ENCODE measurements at places on chromosomes 2 and 18.
A peak's percentile ranks its signal among the peaks of the same experiment; 100 is the strongest.

- no peak for DNase-seq
These were observed 7.7 kb upstream of the RHBDD1 start for GRCh38 chr2:226828191-226828590.

GRCh38 chr2:210687786-210688470 lies 131.5 kb downstream of the CPS1 start:
- no peak for DNase-seq

DNA sequence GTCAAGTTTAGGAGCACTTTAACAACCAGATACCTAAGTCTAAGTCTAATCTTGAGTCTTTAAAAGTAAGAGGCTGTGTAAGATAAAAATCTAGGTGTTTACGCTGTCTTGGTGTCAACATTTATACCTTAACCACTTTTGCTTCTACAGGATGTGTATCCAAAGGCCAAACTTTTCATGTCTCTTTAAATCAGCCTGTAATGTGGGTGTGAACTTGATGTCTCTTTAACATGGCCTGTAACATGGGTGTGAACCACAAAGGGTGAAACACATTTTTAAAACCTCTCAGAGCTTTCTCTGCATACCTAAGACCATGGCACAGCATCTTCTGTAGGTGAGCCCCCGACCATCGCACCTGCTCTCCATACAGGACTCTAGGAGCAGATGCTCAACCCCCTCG lies 40.4 kb downstream of the SH3YL1 start:
- DNase-seq, result no peak

GRCh38 chr2:109128616-109129355 lies at the start of gene SH3RF3:
Gene SH3RF3, plus strand, starts transcription at chr2:109129205.
- DNase-seq, result peak; percentile 64

GRCh38 chr2:80302314-80303005 lies 2.1 kb downstream of the LRRTM1 start:
- no peak for DNase-seq

GRCh38 chr2:18219676-18220075 lies 340.8 kb downstream of the RDH14 start:
- DNase-seq, result no peak

DNA sequence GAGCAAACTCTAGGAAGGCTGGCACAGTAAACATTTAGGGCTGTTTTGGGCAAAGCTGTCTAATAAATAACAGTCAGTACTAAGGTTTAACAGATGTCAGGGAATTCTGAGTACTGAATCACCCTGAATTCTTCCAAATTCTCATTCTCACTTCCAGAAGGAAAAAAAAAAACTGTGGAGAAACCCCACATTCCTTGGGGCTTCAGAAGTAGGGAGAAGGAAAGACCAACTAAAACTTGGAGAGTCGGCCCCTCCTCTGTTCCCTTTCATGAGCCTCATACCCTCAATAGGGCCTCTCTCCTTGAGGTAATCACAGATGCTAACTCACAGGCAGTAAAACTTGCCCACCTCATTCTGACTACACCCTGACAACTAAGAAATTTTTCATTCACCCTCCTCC lies 62.1 kb downstream of the CCDC148 start:
- DNase-seq, result no peak

- DNase-seq, result no peak
These were observed 709.8 kb downstream of the METTL4 start for GRCh38 chr18:1861473-1861872.

GRCh38 chr2:237859533-237860272 lies at the start of gene RAMP1:
Gene RAMP1, plus strand, starts transcription at chr2:237859623. Its CDS starts 53 bp downstream, at chr2:237859676.
- DNase-seq, result no peak

GRCh38 chr2:47488870-47489584 lies 86.1 kb downstream of the MSH2 start:
- no peak for DNase-seq

DNA sequence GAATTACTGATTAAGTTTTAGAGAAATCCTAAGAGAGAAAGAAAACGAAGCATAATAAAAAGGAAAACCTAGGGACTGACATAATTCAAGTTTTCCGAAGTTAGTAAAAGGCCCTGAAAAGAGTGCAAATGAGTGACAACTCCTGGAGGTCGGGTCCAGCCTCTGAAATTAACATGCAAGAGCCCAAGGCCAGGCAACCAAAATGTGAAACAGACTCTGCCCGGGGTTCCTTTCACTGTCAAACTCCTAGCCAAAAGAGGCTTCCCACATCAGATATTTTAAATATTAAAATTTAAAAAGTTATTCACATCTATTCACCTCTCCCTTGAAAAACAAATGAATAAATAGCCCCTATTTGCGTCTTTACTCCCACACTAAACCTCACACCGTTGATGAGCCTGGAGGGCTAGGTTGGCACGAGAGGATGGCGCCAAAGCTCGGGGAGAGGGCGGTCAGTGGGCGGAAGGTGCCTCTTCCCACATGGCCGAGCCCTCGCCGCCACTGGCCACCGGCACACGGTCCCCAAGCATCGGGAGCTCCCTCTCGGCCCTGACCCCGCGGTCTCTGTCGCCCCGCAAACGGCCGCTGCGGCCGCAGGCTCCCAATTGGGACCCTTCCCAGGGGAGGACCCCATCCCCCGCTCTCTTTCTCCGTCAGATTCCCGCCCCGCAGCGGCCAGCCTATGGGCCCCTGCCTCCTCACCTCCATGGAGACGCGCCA lies 630 bp downstream of the PPM1G start:
- no peak for DNase-seq

GRCh38 chr2:205370726-205371125 lies 311.6 kb upstream of the NRP2 start:
- DNase-seq, result no peak

DNA sequence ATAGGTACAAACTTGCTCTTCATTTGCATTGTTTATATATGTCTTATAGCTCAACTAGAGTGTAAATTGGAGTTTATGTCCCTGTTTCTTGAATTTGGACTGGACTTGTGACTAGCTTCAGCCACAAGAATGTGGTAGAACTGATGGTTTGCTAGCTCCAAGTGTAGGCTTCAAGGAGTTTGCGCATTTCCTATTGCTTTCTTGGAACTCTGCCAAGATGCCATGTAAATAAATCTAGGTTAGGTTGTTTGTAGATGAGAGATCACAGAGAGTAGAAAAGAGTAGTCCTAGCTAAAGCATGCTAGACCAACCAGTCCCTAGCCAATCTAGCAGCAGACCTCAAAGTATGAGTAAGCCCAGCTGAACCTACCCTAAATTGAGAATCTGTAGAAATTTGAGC lies 183.0 kb upstream of the CYP26B1 start:
- no peak for DNase-seq

DNA sequence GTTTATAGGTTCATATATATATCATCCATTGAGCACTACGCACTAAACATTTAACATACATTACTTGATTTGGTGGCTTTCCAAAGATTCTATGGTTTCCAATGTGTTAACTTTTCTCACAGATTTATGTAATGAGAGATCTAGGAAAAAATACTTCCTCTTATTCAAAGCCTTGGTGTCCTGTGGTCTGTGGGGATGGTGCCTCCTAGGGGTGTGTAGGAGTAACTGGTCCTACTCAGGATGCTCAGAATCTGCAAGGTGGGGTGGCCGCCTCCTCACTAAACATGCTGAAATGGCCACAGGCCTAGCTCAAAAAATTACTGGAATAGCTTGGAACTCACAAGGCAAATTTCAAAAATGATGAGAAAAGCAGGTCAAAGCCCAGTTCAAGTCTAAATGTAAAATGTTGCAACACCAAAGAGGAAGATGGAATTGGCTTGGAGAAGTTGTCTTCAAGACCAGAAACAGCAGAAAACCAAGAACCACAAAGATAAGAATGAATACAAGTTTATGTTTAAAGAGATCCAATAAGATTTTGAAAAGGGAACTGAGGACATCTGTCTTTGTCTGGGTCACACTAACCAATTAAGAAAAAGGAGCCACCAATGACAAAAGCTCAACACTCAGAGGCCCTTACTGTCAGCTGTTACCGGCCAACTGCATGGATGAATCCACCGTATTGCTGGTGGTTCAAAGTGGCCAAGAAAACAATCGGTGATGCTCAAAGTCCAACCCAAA lies 11.5 kb downstream of the GPR55 start:
- peak; percentile 61 for DNase-seq

DNA sequence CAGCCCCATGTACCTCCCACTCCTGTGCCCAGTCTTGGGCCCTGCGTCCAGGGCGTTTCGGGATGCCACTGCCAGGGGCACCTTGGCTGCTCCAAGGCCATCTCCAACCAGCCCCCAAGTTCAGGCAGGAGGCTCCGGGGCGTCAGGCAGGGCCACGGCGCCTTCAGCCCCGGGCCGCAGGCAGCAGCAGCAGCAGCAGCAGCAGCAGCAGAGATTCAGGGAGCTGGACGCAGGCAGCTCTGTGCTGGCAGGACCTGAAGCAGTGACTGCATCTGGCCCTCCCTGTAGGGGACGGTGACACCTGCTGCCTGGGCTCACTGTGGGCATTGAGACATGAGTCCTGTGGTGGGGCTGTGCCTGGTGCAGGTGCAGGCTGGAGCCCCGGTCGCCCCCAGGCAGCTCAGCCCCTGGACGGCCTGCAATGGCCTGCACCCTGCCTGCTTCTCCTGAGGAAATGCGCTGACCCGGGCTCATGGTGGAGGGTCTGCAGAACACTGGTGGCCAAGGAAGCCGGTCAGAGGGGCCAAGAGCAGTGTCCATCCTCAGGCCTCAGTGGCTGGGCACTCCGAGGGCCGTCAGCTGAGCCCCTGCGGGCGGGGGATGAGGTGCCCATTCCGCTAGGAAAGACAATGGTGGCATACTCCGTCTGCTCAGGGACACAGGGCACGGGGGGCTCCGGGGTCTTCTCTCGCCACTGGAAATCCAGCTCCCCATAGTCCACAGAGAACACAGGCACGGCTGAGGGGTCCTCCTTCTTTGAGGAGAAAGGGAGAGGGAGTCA lies 8.0 kb downstream of the PDCD1 start:
- DNase-seq, result no peak

DNA sequence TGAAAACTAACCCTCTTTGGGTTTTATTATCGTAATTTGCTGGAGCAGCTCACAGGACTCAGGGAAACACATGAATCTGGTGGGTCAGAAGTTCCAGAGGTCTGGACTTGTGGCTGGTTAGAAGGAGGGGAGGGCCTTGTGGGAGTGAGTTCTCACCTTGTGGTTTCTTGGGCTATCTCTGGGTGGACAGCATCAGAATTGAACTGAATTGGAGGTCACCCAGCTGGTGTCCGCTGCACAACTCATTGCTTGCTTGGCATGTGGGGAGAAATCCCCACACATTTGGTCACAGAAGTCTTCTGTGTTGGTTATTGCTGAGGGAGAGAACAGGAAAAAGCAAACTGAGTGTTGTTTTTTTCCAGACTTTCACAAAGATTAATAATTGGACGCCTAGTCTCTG lies 27.5 kb downstream of the ZNF892 start:
- DNase-seq, result no peak

- no peak for DNase-seq
These were observed 259.7 kb downstream of the LNPK start for GRCh38 chr2:175742367-175742766.

- no peak for DNase-seq
These were observed 165.2 kb upstream of the DTNA start for GRCh38 chr18:34544930-34545329.

DNA sequence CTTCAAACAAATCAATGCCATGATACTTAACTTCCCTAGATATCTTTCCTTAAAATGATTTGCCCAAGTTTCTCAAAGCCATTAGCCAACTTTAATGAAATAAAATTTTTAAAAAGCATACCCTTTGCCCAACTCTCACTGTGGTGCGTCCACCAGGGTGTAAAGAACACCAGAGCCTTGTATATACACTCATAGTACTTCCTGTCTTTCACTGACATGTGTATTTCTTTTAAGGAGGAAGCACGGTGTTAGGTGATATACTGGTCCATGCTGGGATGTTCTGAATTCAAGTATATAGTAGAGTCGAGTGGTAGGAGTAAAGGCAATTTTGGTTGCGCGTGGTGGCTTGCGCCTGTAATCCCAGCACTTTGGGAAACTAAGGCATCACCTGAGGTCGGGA lies 22.7 kb downstream of the AAK1 start:
- DNase-seq, result no peak

- DNase-seq, result no peak
These were observed 199.5 kb downstream of the TWIST2 start for GRCh38 chr2:239047420-239047819.

GRCh38 chr2:51218047-51218446 lies 186.1 kb upstream of the NRXN1 start:
- no peak for DNase-seq

All from activated effector memory CD4-positive, alpha-beta T cell treated with anti-CD3 and anti-CD28 coated beads, Interleukin-2, amount 50 U/mL, for 16 hours (primary cell).